ENCODE measurements at places on chromosomes 7 and 10. TPM values are rescaled to one million over a fixed set of nuclear protein-coding genes. Genes with fewer than 3 reads are reported as not detected.

GRCh38 chr7:22805227-22805626, 17.4 kb downstream of the TOMM7 start:
- no peak for DNase-seq
- no peaks in the 10 kb centered on the region for H3K36me3 ChIP-seq
- no peak overlapping the region for H3K27ac ChIP-seq

Gene AIMP2
- total RNA-seq, result 35.1 TPM

DNA sequence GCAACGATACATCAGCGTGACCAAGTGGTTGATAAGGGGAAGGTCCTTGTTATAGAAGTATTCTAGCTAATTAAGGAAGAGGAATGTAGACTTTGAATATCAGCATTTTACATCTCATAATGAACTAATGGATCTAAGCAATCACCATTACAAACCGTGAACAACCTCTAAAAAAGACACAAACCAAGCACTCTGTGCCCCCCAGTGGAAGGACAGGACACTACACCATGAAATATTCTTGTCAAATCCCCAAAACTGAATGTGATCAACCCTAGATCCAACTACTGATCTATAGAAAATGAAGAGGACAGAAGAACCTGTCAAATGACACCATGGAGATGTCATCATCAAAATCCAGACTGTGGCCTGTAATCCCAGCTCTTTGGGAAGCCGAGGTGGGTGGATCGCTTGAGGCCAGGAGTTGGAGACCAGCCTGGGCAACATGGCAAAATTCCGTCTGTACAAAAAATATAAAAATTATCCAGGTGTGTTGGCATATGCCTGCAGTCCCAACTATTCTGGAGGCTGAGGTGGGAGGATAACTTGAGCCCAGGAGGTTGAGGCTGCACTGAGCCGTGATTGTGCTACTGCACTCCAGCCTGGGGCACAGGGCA, 111.3 kb upstream of the CARD11 start:
- H3K36me3 ChIP-seq, result no peaks in the 10 kb centered on the region
- H3K27ac ChIP-seq, result no peak overlapping the region
- H3K27me3 ChIP-seq, result peaks cover 4% of the 10 kb centered on the region

Gene ADAM12
- total RNA-seq, result 0.14 TPM

DNA sequence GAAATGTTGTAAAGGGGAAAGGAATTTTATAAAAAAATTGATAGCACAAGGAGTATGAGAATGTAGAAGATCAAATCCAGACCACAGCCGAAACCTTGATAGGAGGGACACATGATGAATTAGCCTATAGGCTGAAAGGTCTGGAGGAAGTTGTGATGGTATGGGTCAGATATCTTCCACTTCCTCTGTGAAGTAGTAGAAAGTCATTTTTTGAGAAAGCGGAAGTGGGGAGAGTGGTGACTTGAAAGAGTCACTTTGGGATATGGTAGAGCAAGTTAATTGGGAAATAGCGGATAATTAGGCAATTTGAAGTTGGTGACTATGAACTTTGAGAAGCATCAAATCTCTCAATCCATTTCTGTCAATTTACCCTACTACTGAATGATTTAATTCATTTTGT, 99.4 kb downstream of the GRM8 start:
- no peaks in the 10 kb centered on the region for H3K27me3 ChIP-seq
- no peaks in the 10 kb centered on the region for H3K4me1 ChIP-seq
- no peaks in the 10 kb centered on the region for H3K36me3 ChIP-seq
- no peak for DNase-seq
- no peak overlapping the region for H3K27ac ChIP-seq

DNA sequence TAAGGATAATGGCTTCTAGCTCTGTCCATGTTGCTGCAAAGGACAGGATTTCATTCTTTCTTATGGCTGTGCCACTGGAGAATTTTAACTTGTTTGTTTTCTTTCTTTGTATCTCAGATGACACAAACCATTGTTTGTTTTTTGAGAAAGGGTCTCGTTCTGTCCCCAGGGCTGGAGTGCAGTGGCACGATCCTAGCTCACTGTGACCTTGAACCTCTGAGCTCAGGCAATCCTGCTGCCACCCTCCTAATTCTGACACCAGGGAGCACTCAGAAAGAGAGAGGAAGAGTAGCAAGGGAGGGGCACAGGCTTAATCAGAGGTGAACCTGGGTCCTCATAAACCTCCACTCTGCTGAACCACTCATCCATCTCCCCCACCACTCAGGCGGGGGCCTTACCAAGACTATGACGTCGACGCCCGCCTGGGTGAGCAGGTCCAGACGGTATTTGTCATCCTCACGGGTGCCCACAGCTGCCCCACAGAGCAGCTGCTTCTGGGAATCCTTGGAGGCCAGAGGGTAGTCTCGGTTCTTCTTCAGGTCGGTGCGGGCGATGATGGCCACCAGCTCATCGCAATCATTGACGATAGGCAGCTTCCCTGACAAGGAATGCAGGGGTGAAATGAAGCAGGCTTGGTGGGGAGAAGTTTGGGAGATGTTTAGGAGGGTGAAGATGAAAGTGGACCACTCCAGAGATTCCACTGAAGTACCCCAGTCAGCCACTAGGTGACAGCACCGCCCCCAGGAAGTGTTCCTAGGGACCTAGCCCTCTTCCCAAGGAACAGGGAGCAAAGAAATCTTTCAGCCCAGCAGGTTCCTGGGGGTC, 11.6 kb downstream of the IMPDH1 start:
- no peak overlapping the region for H3K4me3 ChIP-seq
- H3K36me3 ChIP-seq, result peaks cover 64% of the 10 kb centered on the region
- H3K27me3 ChIP-seq, result no peaks in the 10 kb centered on the region
- DNase-seq, result peak; percentile 80
- H3K27ac ChIP-seq, result no peak overlapping the region
- no peaks in the 10 kb centered on the region for H3K4me1 ChIP-seq
